Activated CD4-positive, alpha-beta T cell treated with anti-CD3 and anti-CD28 coated beads, Interleukin-2, amount 50 U/mL, for 24 hours (primary cell): ENCODE measurements at places on chromosomes 11 and 22.

DNA sequence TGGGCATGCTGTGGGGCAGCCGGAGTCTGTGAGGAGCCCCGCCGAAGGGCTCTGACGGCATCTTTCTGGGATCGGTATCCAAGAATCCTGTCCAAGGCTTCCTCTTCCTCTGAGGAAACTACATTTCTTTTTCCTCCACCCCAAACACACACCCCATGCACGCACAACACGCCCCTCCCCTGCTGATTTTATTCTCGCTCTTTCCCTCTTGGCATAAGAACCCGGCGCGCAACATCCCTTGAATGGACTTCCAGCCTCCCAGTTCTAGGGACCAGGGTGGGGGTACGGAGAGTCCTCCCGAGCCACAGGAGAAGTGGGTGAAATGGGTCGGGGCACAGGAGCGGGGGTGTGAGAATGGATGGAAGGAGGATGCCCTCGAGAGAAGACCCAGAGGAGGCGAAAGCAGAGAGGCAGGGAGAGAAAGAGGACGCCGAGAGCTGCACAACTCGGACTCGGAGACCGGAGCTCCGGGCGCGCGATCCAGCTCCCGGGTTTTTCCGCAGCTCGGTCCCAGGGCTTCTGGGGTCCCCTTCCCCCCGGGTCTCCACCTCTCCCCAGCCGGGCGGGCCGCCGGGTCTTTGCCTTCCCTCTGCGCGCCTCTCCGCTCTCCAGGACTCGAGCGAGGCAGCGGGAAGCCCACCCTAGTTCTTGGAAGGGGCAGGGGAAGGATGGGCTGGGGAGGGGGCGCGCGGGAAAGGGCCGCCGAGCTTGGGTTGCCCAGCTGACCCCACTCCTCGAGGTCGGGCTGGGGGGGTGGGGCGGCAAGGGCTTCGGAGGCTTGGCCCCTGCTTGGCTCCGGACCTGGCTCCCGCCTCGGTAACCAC, 1.5 kb upstream of the LARGE1 start:
- DNase-seq, result no peak

GRCh38 chr11:64970731-64971151, 1.2 kb downstream of the MAJIN start:
- peak; percentile 52 for DNase-seq

GRCh38 chr11:100867606-100868005, 180.5 kb downstream of the ARHGAP42 start:
- no peak for DNase-seq

- DNase-seq, result no peak
Observed at GRCh38 chr11:73453562-73453961, 77.4 kb downstream of the RELT start.

DNA sequence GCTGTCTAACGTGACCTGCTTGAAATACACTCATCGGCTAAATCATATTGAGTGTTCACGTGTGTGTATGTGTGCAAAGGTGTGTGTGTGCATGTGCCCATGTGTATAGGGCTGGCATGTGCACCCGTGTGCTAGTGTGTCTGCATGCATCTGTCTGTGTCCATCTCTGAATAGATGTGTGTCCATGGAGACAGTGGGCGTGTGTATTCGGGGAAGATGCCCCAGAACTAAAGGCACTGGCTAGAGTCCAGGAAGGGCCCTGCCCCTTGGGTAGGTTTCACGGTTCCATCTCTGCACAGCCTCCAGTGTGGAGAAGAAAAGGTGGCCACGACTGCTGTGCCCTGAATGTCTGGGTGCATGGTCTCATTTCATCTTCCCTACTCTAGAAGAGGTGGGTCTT, 220.3 kb downstream of the MN1 start:
- no peak for DNase-seq

GRCh38 chr11:794013-794765, 3.9 kb downstream of the SLC25A22 start:
- no peak for DNase-seq

GRCh38 chr11:61113201-61113600, 10.9 kb downstream of the CD5 start:
- DNase-seq, result no peak

GRCh38 chr11:12693094-12693478, 18.9 kb downstream of the TEAD1 start:
- no peak for DNase-seq

DNA sequence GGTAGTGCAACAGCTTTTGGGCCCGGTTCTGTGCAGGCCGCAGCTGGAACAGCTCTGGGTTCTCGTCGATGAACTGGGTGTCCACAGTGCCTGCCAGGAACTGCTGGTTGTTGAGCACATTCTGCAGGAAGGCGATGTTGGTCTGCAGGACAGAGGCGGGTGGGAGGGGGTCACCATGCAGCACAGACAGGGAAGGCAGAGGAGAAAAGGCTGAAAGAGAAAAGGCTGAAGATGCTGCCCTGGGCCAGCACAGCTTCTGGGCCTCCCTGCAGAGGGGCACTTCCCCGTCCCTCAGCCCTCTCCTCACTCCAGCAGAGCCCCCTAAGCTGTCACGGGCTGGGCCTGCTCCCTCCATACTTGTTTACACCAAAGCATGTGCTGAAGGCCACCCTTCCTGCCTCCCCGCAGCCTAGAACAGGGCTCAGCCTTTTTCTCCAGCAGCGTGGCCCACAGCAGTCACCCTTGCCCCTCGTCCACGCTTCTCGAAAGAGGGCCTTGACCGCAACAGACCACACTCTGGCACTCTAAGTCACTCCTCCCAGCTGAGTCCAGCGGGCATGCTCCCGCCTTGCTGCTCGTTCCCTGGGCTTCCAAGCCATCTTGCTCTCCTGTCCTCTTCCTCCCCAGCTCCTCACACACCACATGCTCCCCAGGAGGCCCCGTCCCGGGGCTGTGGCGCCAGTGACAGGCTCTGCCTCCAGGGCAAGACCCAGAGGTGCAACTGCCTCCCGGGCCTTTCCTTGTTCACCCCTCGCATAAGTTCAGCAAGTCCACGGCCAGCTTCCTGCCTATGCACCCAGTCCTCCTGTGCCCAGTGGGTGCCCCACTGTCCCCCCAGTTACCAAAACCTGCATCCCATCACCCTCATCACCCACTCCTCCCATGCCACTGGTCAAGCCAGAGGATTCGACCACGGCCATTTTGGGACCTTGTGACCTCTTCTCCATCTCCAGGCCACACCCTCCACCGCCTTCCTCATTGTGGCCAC, 3.3 kb upstream of the LRFN4 start:
- DNase-seq, result no peak

DNA sequence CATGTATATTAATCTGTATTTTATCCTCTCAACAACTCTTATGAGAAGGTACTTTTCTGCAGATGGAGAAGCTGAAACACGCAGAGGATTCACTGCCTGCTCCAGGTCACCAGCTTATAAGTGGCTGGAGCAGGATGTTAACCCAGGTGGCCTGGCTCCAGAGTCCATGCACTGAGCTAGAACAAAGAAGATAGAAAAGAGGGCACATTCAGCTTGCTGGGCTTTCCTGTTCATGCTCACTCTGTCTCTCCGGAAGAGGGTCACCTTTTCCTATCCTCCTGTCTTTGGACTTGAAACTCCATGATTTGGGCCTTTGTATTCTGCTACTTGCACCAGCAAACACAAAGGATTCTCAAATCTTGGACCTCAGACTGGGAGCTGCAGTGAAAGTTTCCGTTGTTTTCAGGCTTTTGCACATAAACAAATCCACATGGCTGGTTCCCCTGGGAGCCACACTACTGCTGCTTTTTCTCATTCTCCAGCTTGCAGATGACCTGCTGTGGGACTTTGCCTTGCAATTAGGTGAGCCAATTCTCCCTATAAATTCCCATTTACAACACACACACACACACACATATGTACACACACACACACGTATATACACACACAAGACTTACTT, 117.3 kb upstream of the GRK3 start:
- DNase-seq, result no peak

DNA sequence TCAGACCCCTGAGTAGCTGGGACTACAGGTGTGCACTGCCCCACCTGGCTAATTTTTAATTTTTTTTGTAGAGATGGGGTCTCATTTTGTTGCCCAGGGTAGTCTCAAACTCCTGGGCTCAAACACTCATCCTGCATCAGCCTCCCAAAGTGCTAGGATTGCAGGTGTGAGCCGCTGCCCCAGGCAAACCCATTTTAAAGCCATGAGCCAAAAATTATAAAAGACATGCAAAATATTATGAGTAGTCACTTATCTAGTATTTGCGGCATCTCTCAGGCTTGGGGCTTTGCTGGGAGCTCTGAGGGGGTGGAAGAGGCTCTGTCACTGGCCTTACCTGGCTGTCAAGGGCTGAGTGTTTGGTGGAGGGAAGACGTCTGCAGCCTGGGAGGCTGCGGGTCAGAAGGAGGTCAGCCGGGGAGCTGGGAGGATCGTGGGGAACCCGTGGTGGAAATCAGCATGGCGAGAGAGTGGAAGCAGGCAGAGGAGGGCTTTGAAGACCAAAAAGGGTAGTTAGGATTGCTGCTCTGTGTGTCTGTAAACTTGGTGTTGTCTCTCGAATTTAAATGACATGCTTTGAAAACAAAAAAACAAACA, 69.1 kb upstream of the PARVG start:
- no peak for DNase-seq

DNA sequence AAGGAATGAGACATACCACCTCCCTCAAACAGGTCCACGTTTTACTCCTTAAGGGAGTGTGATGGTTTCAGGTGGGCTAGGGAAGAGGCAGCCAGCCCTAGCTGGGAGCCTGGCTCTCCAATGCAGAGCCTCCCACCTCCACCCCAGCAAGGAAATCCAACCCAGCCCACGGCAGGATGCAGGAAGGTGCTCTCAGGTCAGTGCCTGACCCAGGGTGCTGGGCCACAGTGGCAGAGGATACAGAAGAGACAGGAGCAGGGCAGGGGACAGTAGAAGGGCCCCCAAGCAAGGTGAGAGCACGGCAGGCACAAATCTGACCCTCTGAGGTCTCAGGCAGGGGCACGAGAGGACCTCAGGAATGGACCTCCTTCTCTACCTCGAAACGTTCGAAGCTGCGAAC, 26.9 kb upstream of the CCND1 start:
- no peak for DNase-seq

DNA sequence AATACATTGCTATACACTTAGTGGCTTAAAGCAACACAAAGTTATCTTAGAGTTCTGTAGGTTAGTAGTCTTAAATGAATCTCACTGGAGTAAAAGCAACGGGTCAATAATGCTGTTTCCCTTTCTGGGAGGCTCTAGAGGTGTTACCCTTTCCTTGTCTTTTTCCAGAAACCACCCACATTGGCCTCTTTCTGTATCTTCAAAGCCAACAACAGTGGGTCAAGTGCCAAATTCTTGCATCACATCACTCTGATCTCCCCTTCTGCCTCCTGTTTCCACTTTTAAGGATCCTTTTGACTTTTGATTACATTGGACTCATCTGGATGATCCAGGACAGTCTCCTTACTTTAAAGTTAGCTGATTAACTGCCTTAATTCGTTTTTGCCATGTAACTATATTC, 93.6 kb downstream of the DDX10 start:
- no peak for DNase-seq

DNA sequence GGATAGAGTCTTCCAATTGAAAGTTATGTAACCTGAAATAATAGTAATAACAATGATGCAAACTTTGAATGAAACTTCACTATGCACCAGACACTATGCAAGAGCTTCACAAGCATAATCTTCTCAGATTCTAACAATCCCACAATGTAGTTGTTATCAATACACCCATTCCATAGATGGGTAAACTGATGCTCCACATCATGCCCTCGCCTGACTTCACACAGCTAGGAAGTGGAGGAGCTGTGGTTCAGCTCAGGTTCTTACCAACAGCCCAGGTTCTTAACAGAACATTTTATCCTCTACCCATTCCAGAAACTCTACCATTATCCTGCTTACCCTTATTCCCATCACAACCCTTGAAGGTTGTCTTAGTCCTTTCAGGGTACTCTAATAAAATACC, 50.4 kb upstream of the HMGXB4 start:
- no peak for DNase-seq

GRCh38 chr11:68827733-68828132, 14.0 kb downstream of the CPT1A start:
- DNase-seq, result no peak

- DNase-seq, result no peak
Observed at GRCh38 chr11:35549787-35550186, 24.4 kb upstream of the PAMR1 start.

- DNase-seq, result no peak
Observed at GRCh38 chr11:14541192-14541947, 21.2 kb upstream of the PSMA1 start.

- peak; percentile 22 for DNase-seq
Observed at GRCh38 chr11:105000797-105001196, 22.2 kb downstream of the CASP5 start.

DNA sequence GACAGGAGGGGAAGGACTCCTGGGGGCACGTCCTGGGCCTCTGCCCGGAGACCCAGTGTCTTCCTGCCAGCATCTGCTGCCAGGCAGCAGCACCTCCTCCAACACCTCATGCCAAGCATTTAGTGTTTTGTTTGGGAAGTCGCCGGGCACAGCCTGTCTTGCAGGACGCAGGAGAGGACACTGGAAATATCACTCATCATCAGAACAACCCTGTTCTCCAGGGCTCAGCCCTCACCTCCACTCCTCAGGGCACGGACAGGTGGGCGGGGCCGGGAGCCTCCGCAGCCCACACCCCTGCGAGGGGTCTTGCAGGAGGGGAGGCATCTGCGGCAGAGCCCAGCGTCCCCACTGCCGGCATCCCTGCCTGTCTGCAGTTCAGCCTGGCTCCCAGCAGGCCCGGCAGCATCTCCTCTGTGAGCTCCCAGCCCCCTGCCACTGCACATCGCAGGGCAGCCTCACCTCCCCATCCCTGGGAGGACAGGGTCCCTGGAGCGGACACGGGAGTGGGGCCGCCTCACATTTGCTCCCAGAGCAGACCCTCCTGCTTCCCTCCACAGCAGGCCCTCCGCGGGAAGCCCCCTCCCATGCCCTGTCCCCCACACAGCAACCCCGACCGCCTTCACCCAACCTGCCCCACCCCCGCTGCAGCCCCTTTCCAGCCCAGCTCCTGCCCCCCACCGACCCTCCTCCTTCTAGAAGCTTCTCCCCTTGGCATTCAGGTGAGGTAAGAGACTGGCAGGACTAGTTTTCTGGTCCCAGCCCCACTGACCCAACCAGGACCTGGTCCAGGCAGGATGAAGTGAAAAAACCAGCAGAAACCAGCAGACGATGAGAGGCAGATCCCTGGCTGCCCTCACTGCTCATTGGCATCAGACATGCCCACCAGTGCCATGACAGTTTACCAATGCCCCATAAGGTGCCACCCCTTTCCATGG, 72.7 kb downstream of the BRD1 start:
- DNase-seq, result no peak

GRCh38 chr11:6812390-6813005, 13.0 kb upstream of the OR6A2 start:
- DNase-seq, result no peak

- no peak for DNase-seq
Observed at GRCh38 chr22:32888976-32889375, 87.5 kb downstream of the TIMP3 start.
